ENCODE measurements at places on chromosomes 1 and 21.

DNA sequence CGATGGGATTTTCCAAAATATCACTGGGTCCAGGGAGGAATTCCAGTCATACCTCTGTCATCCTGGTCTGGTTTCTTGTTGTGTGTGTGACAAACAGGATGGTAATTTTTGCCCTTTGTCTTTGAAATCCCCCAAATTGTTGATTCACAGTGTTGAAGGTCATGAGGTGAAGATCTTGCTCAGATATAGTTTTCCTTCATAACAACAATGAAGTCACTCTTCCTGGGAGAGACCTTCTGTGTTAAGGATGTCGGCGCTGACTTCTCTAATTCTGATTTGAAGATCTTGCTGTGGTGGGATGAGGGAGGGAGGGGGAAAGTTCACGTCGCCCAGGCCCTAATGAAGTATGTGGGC, 32.2 kb upstream of the MPZL1 start:
- DNase-seq = no peak

DNA sequence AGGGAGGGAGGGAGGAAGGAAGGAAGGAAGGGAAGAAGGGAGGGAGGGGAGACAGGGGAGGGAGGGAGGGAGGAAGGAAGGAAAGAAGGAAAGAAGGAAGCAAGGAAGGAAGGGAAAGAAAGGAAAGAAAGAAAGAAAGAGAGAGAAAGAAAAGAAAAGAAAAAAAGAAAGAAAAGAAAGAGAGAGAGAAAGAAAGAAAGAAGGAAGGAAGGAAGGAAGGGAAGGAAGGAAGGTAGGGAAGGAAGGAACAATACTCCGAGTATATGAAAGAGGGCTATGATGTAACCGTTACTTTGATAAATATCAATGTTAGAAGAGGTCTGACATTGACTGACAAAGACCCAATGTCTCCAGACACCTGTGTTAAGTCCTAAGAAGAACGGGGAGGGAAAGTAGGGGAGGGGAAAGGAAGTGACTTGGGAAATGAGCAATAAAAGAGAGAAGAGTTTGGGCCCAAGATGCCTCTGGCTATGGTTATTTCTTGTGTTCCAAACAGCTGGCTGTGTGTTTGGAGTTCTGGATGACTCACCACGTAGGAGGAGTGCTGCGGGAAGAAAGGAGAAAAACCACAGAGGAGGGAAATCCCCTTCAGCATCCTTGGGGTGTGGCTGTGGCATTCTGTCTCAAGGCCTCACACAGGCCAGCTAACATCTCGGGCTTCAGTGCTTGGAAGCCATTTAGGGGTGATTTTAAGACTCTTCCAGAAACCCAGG, 37.0 kb upstream of the RXRG start:
- no peak for DNase-seq

- peak; percentile 70 for DNase-seq
Measured at GRCh38 chr1:29961293-29962059, 725.2 kb downstream of the PTPRU start.

GRCh38 chr1:227922501-227923352, 25.0 kb downstream of the WNT9A start:
- DNase-seq = no peak

DNA sequence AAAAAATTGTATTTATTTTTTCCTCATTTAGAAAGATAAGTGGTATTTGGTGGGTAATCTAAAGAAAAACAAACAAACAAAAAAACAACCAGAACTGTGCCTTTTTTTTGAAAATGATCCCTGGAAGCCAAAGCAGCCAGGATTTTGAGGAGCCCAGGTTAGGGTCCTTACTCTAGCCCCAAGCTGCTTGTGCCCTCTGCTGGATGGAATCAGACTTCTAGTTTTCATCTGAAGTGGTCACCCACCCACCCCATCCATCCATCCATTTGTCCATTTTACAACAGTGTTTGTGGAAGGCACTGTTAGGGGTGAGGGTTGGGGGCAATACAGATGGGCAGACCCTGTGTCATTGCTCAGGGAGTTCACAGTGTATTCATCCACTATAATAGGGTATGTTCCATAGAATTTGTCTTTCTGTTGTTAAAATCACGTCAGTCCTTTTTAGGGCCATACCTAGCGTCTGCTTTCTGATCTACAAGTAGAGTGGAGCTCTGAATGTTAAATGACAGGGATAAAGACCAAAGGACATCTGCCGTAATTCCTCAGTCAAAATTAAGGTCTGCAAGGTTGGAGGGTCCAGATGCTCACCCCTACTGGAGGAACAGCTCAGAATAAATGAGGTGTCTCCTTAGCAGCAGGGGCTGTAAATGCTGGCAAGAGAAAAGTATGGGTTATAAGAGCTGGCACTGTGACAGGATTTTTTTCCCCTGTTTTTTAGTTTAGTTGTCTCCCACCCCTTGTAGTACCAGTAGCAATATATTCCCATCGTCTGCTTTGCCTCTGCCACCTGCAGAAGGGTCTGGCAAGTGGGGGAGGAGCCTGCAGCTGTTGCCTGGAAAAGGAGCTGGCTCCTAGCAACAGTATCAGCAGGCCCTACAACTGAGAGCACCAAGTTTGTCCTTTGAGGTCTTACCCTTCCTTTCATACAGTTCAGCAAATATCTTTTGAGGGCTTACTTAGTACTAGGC, 3.2 kb downstream of the LRRC42 start:
- DNase-seq = no peak

- DNase-seq = no peak
Measured at GRCh38 chr1:229025576-229025975, 245.3 kb upstream of the RAB4A start.

- no peak for DNase-seq
Measured at GRCh38 chr1:4113897-4114296, 213.8 kb upstream of the C1orf174 start.

DNA sequence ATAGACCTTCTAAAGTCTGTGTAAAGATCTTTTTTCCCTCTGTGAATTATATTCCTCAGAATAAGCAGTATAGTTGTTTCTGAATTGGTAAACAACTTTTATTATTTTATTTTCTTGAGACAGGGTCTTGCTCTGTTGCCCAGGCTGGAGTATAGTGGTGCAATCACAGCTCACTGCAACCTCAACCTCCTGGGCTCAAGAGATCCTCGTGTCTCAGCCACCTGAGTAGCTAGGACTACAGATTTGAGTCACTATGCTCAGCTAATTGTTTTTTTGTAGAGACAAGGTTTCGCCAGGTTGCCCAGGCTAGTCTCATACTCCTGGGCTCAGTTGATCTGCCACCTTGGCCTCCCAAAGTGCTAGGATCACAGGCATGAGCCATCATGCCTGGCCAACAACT, 26.6 kb upstream of the HMGN1 start:
- DNase-seq = no peak

GRCh38 chr21:21806711-21807597, 808.7 kb downstream of the NCAM2 start:
- DNase-seq = no peak

GRCh38 chr1:67883069-67883468, 49.8 kb upstream of the GNG12 start:
- DNase-seq = no peak

DNA sequence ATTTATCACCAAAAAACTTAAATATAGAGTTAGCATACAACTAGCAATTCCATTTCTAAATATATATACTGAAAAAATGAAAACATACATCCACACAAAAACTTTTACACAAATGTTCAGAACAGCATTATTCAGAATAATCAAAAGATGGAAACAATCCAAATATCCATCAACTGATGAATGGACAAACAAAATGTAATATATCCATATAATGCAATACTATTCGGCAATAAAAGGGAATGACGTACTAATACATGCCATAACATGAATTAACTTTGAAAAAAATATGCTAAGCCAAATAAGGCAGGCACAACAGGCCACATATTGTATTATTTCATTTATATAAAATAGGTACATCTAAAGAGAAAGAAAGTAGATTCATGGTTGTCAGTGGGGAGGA, 33.9 kb downstream of the TUT4 start:
- DNase-seq = no peak

DNA sequence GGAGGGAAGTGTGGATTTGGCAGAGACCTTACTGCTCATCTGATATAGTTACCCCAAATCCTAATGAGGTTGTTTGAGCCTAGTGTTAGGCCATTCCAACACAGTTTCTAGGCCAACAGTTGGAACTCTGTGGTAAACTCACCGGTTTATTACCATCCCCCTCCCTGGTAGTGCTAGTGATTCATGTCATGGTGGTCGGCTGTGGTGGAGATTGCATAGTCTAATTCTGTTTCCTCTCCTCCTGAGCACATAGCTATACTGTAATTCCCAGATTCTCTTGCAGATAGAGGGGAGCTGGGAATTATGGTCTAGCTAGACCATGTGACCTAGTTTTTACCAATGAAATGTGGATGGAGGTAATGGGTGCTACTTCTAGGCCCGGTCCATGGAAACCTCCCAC, 123.7 kb upstream of the KIF26B start:
- no peak for DNase-seq

GRCh38 chr1:190477762-190478148, at the start of gene BRINP3:
TSS of gene BRINP3 (minus strand) at chr1:190477864.
- DNase-seq = no peak

DNA sequence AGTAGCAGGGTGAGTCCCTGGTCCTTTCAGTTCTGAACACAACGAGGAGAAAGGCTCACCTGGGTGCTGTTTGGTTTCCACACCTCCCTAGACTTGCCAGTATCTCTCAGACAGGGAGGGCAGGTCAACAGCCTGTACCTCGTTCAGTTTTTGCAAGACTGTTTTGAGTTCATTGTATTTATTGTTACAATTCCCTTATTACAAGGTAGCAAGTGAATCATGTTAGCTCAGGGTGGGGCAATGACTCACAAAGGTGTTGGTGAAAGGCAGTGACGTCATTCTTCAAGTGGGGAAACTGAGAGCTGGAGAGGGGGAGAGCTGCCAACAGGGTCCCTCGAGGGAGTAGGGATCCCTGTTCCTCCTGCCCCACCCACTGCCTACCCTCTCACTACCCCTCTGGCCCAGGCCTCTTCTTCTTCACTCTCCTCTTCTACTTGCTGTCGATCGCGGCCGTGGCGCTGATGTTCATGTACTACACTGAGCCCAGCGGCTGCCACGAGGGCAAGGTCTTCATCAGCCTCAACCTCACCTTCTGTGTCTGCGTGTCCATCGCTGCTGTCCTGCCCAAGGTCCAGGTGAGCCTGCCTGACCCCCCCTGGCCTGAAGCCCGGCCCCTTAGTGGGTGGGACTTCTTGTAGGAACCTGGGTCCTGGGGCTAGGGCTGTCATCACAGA, 13.4 kb downstream of the SERINC2 start:
- no peak for DNase-seq

DNA sequence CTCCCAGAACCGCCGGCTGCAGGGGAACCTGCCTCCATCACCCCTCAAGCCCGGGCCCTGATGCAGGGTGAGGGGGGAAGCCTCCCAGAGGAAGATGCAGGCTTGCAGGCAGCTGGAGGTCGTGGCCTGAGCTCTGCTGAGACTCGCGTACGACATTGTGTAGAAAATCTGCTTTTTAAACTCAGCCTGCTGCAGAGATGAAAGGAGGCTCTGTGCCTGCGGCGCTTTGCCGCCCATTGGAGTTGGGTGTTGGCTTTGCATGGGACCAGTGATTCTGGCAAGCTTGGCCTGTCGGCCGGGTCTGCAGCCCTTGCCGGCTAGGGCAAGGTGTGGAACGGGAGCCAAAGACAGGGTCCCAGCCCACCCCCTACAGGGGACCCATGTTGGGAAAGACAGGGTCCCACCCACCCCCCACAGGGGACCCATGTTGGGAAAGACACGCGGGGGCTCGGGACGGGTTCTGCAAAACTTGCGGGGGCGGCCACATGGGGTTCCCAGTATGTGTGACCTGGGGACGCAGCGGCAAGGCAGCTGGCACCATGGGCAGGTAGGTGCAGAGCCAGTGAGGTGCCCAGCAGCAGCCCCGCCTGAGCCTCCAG, 55.6 kb downstream of the SLX9 start:
- no peak for DNase-seq

- DNase-seq = peak; percentile 94
Measured at GRCh38 chr1:8889925-8890785, 11.7 kb upstream of the ENO1 start.

DNA sequence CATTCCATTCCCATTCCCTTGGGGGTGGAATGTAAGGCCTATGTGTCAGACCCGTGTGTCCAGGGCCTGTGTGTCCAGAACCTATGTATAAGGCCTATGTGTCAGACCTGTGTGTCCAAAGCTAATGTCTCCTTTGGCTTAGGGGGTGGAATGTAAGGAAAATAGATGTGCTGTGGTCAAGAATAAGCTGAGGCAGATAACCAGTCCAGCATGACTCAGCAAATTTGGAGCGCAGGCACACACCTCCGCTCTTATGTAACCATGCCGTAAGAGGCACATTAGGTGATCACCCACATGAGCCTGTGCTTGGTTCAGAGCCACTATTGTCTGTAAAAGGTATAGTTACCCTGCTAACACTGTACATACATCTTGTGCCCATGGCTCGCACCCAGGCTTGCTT, 150.8 kb upstream of the SGIP1 start:
- no peak for DNase-seq

- no peak for DNase-seq
Measured at GRCh38 chr1:55054396-55054795, 15.0 kb downstream of the PCSK9 start.

DNA sequence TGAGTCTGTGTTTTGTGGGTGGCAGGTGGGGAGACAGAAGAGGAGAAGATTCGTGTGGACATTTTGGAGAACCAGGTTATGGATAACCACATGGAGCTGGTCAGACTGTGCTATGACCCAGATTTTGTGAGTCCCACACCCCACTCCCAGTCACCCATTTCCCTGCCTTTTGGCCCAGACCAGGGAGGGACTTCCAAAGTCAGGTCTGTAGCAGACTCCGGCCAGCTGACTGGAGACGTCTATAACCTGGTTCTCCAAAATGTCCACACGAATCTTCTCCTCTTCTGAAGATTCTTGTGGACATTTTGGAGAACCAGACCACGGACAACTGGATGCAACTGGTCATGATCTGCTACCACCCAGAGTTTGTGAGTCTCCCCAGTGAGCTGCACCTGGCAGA, 1.6 kb downstream of the GSTM5 start:
- no peak for DNase-seq

- DNase-seq = no peak
Measured at GRCh38 chr1:14362331-14362730, 236.2 kb upstream of the KAZN start.

- no peak for DNase-seq
Measured at GRCh38 chr1:160777486-160778089, 18.4 kb upstream of the LY9 start.

- DNase-seq = peak; percentile 5
Measured at GRCh38 chr1:245388687-245389086, 233.9 kb downstream of the KIF26B start.

- DNase-seq = no peak
Measured at GRCh38 chr21:36973986-36974850, 7.7 kb upstream of the HLCS start.

DNA sequence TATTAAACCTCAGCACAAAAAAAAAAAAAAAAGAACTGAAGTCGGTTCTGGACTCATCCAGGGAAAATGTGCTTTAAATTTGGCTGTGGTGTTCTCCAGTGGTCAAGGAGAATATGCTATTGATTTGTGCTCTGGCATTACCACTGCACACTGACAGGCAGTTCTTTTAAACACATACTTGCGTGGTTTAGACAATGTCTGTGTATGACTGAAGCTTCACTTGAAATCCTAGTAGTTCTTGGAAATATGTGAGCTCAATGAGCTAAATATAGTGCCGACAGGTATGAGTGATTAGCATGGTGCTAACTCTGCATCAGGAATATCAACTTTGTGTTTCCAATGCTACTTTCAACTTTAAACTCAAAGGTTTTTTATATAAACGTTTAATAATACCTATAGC, 415.6 kb downstream of the SMYD3 start:
- DNase-seq = no peak

GRCh38 chr21:39180429-39181019, 2.7 kb downstream of the PSMG1 start:
- no peak for DNase-seq

- DNase-seq = no peak
Measured at GRCh38 chr1:246609632-246610031, 43.4 kb downstream of the CNST start.

GRCh38 chr1:233673261-233673946, 59.5 kb downstream of the KCNK1 start:
- DNase-seq = no peak
